ENCODE measurements at places on chromosomes 3 and 15. TPM values are rescaled to one million over a fixed set of nuclear protein-coding genes. Genes with fewer than 3 reads are reported as not detected.

The CCDC39 gene
- total RNA-seq: not detected

The AP3B2 gene
- 0.43 TPM for total RNA-seq

The NSUN3 gene
- 13.8 TPM for total RNA-seq

The NANOGP8 gene
- not detected for total RNA-seq

The ENTPD3 gene
- 0.14 TPM for total RNA-seq

The USP4 gene
- total RNA-seq: 21.7 TPM

The CD200 gene
- total RNA-seq: 4.0 TPM
